ENCODE measurements at places on chromosomes 7 and 10.

DNA sequence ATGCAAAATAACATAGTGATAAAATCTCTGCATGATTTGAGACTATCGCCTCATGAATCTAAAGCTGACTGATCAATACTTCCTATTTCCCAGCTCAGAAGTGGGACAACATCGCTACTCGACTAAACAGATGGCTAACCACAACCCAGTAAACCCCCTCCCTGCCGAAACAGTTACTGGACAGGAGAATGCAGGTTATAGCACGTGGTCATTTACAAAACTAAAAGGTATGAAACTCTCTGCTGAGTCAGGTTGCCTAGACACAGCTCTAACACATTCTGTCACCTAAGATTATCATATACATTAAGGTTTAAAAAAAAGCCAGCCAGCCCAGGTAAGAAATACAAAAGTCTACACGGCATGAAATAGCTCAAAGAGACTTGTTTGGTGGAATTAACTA is 64.0 kb downstream of the CTBP2 start:
- no peak for DNase-seq

DNA sequence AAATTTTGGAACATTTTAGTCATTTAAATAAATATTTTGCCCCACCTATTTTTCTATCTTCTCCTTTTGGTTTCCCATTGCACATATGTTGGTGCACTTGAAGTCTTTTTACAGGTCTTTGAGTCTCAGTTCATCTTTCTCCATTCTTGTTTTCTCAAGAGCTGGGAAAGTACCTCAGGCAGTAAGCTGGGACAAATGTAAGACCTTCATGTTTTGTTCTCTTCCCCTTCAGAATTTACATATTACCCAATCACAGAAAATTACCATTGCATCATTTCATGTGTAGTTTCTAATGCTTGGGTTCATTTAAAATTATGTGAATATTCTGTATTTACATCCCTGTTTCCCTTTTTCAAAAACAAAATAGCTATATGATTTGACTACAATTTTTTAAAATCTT is 1150.0 kb upstream of the POT1 start:
- no peak for DNase-seq

GRCh38 chr7:28481091-28481926 is 69.0 kb downstream of the CREB5 start:
- DNase-seq = no peak

GRCh38 chr7:31123726-31124125 is 71.6 kb downstream of the ADCYAP1R1 start:
- DNase-seq = no peak

GRCh38 chr7:16479591-16479990 is 14.1 kb upstream of the SOSTDC1 start:
- DNase-seq = no peak

- no peak for DNase-seq
Observed at GRCh38 chr10:132597654-132598053, 60.1 kb downstream of the INPP5A start.

- no peak for DNase-seq
Observed at GRCh38 chr10:71127104-71127503, 85.3 kb upstream of the UNC5B start.

DNA sequence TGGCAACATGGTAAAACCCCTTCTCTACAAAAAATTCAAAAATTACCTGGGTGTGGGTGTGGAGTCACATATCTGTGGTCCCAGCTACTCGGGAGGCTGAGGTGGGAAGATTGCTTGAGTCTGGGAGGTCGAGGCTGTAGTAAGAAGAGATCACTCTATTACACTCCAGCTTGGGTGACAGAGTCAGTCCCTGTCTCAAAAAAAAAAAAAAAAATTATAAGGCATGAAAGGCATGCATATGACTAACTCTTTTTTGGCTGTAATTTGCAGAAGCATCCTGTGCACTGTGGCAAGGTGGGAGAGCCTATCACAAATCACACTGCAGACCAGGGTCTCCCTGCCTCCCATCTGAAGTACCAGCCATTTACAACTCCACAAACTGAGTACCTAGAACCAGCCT is 14.1 kb upstream of the MYPN start:
- no peak for DNase-seq

DNA sequence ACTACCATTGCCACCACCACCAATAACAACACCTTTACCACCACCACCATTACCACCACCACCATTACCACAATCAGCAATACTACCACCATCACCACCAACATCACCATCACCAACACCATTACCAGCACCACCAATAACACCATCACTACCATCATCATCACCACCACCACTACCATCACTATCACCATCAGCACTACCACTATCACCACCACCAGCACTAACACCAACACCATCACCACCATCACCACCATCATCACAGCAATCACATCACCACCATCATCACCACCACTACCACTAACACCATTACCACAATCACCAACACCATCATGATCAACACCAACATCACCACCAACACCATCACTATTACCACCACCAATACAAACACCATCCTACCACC is 249.5 kb downstream of the GRID1 start:
- no peak for DNase-seq

DNA sequence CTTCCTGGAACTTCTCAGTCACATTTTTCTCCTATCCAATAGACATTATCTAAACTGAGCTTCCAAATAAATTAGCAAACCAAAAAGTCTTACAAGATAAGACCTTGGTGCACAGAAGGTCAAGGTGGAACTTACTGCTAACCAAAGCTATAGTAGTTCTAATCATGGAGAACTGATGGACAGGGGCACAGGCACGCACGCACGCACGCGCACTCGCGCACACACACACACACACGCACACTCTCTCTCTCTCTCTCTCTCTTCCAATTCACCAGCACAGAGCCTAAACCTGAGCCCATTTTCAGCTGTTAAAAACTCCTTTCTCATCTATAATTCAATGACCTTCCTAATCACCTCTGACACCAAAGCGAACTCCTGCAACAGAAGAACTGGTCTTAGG is 7.5 kb downstream of the FGFR2 start:
- DNase-seq = no peak

GRCh38 chr7:147513451-147513850 is 1077.1 kb upstream of the C7orf33 start:
- no peak for DNase-seq

GRCh38 chr10:89793649-89794254 is 92.4 kb downstream of the KIF20B start:
- DNase-seq = no peak

GRCh38 chr10:17026686-17027485 is 102.7 kb downstream of the CUBN start:
- peak; percentile 45 for DNase-seq

DNA sequence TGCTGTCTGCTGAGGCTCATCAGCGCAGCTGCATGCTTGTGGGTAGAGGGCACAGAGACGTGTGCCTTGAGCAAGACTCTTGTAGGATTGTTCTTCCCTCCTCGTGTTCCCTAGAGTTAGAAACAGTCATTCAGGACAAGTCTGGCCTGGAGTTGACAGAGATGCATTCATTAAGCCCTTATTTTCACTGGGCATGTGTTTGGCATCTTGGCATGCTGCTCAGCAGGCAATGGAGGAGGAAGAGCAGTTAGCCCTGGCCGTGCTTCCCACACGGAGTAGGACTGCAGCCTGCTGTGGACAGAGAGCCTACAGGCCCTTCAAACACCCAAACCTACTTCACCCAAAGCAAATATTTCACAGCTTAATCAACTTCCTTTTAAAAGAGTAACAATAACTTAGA is 73.0 kb upstream of the GJD4 start:
- no peak for DNase-seq

DNA sequence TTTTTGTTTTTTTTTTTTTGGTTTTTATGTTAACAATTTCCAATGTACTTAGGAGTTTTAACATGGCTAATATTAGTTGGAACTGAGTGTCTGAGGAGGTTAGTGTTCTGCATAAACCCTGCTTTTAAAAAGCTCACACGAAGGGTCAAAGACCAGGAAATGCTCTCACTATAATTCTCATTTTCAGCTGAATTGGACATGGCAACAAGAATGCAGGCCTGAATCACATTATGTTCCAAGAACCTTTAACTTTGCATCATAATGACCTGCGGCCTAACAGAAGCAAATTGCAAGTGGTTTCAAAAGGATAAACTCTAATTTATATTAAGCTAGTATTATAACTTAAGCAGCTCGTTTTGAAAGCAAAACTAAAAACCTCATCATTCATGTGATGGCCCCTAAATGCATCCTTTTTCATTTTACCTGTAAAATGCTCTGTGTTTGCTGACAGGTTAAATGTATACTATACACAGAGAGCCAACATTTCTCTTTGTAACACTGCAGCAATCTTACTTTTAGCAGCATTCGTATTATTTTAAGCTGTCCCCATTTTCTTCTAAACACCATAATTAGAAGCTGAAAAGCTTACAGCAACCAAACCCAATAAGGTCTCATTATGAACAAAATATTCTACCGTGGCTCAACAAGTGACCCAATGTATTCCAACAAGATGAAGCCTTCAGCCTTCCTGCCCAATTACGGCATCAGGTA is 242.8 kb upstream of the SP4 start:
- no peak for DNase-seq

DNA sequence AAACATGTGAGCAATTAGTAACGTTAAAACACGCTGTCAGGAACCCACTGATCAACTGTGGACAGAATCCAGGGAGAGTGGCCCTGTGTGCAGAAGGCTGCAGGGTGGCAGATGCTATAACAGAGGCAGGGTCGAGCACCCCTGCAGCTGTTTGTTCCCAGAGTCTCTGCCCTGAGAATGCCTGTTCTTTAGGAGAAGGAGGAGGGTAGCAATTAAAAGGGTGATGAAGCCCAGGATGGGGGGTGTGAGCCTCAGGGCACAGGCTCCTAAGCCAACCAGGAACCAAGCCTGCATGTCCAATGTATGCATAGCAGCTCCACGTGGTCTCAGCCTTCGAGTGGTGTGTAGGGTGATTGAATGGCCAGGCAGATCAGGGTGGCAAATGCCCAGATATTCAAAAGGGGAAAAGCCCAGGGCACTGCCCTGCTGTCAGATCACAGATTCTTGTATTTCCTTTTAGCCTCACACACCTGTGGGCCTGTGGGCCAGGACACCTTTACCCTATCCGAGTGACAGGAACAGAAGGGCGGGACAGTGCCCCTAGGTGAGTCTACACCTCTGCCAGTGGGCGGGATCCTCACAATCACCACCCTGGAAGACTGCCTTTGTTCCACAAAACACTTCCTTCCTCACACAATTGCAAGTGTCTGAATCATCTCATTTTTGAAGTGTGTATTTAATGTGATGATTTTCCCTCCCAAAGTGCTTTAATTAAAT is 7.3 kb downstream of the WDFY4 start:
- DNase-seq = no peak

DNA sequence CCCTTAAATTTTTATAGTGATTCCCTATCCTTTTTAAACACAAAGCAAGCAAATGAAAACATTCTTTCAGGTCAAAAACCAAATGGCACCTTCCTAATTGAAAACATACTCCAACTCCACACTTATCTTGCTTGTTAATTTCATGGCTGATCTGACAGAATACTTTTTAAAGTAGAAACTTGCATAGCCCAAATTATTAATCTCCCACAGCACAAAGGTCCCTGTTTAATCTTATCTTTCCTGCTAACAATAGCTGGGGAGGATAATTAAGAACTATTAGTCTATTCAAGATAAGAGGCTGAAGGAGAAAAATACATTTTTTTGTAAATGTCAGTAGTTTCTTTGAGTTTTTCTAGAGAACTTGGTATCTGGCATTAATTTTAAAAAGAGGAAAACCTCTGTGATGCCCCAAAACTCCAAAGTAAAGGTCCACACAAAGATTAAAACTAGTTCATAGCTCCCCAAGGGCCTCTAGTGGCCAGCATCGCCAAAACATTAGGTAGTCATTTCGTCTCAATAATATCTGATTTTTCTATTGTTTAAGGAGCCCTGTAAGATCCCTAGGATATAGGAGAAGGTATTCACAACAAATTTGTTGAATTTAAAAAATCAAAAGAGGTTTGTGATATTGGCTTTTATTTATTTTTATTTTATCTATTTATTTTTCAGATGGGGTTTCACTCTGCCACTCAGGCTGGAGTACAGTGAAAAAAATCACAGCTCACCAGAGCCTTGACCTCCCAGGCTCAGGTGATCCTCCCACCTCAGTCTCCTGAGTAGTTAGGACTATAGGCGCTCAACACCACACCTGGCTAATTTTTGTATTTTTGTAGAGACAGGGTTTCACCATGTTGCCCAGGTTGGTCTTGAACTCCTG is 14.7 kb downstream of the CDNF start:
- DNase-seq = no peak

DNA sequence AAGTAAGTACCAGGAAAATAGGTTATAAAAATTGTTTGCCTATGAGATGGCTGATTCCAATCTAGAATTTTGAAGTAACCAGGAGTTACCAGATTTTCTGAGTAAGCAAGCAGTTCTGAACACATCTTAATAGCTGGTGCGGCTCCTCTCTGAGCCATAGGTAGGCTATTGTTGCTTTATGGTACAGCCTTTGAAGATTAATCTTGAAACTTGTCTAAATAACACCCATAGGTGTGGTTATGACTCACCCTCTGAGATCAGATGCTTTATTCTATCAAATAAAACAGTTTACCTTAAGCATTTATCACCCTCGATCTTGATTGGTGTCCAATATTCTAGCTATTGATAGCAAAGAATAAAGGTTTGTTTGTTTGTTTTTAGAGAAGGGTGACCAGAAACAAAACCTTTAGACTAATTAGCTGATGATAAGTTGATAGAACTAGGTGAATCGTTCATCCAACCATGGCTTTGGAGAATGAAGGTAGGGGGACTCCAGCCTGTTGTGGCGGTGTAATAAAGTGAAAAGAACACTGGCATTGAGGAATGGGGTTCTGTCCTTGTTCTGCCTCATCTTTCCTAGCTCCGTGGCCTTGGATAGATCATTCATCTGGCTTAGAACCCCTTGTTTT is 72.2 kb downstream of the VTI1A start:
- no peak for DNase-seq

DNA sequence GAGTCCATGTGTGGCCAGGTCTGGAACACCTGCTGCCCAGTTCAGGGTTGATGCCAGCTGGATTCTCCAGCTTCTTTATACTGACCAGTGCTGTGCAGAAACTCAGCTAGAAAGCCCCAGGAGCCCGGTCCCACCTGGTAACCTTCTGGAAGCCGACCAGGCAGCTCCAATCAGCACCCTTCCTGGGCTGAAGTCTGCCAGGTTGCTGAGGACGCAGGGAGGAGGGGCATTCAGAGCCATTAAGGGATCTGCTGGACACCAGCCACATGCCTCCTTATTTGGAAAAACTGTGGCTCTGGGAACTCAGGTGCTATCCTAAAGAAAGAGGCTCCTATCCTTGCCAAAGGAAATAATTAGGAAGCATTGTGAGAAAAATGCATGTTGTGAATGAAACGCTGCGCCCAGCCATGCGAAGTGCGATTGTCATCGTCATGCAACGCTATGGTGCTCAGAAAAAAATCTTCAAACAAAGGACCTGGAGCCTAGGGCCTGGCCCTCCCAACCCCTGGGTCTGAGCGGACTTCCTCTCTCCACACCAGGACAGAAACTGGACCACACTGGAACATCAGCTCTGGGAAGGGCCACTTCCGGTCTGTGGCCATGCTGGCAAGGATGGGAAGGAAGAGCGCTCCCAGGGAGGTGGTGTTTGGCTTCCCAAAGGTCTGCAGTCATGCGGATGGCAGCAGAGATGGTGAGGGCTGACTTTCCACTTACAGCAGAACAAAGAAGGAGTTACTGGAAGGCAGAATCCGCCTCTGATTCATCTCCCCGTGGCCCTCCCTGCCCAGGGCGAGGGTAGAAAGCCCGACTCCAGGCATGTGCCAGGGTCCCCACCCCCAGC is 90.1 kb downstream of the FAM53B start:
- no peak for DNase-seq

Measured in activated CD4-positive, alpha-beta T cell treated with anti-CD3 and anti-CD28 coated beads for 1 hour (primary cell).